ENCODE measurements at places on chromosomes 7 and 10.

GRCh38 chr7:154928136-154929005 lies 74.6 kb downstream of the PAXIP1 start:
- peak; percentile 89 for DNase-seq

DNA sequence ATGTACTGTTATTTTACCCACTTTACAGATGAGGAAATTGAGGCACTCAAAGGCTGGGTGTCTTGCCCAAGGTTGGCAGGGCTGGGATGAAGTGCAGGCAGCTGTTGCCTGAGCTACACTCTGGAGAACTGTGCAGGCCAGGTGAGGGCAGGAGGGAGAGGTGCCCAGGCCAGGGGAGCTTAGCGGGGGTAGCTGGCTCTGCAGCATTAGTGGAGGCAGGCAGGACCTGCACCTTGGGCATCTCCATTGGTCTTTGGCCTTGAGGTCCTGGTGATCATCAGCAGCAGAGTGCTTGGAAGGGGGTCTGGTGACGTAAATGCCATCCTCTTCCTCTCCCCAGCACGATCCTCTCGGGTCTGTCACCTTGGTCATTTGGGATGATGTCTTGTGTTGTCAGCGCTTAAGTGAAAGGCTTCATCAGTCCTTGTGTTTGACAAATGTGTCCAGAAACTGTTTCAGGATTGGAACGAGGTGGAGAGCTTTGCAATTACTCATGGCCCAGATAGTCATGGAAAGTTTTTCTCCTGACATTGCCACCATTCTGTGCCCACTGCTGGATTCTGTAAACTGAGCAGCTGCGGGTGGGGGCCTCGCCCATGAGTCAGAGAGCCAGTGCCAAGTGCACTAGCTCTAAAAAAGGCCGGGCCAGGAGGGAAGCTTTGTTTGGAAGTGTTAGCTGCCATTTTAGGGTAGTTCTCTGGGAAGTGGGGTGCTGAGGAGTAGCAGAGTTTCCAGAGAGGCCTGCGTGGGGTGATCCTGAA lies 47.6 kb downstream of the TSPAN15 start:
- no peak for DNase-seq

- no peak for DNase-seq
Measured at GRCh38 chr7:98107313-98107721, 655 bp downstream of the LMTK2 start.

GRCh38 chr7:7032221-7032620 lies 150.1 kb upstream of the C1GALT1 start:
- DNase-seq, result no peak
